ENCODE measurements at places on chromosomes 1 and 21. TPM values are rescaled to one million over a fixed set of nuclear protein-coding genes. Genes with fewer than 3 reads are reported as not detected.

The CELA3B gene
- not detected for total RNA-seq

The OR2T2 gene
- not detected for total RNA-seq

The RIPK4 gene
- total RNA-seq = 8.8 TPM

The RPTN gene
- not detected for total RNA-seq

The SAMD13 gene
- 8.1 TPM for total RNA-seq

The CRP gene
- not detected for total RNA-seq

The NDUFV3 gene
- total RNA-seq = 48.1 TPM

The CSF3R gene
- total RNA-seq = 5.3 TPM

The TRABD2B gene
- total RNA-seq = 2.4 TPM

The FAM167B gene
- total RNA-seq = 2.5 TPM

The SPRR2A gene
- not detected for total RNA-seq

The SLC16A4 gene
- 15.4 TPM for total RNA-seq

The TMEM54 gene
- total RNA-seq = 12.8 TPM

The MASP2 gene
- not detected for total RNA-seq

The RNU1-1 gene
- under 0.01 TPM for total RNA-seq

Measured in urinary bladder (tissue), 4 donors.